ENCODE measurements at places on chromosomes 2 and 18.

- DNase-seq: no peak
These were observed 80.3 kb downstream of the SLC66A3 start for GRCh38 chr2:11235583-11235982.

GRCh38 chr2:58435246-58435645, 194.1 kb upstream of the FANCL start:
- no peak for DNase-seq

DNA sequence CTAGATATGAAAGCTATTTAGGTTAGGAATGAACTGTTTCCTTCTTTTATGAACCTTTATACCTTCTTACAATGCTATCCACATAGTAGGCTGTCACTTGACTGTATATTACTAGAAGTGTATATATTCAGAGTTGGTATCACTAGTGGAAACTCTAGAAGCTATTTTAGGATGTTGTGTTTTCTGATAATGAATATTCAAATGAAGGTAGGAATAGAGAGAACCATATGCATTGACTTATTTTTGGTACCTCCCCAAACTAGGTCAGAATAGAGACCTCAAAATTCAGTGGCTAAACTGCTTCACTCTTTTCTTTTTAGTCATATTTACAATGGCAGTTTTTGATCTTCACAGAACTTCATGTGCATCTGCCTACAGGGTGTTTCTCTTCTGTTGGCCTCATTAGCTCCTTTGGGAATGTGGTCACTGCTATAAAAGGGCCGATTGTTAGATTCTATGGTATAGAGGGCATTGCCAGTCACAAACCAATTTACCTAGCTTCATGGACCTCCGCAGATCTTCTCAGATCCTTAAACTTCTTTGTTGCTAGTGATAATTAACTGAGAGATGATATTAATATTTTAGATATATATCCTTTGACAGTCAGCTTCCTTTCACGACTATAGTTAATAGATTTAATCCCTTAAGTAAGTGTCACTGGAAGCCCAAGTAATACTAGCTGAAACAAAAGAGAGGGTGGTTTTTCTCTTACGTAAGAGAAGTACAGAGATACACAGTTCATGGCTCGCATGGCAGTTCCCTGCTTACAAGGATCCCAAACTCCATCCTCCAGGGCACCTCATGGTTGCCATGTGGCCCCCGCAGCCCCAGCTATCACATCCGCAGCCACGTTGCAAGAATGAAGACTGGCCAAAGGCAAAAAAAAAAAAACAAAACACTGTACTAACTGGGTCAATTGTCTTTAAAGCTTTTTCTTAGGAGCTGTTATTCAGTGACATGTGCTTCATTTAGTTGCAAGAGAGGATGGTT, 61.0 kb downstream of the TSPYL6 start:
- no peak for DNase-seq

GRCh38 chr18:42513441-42513840, 558.4 kb downstream of the PIK3C3 start:
- no peak for DNase-seq

DNA sequence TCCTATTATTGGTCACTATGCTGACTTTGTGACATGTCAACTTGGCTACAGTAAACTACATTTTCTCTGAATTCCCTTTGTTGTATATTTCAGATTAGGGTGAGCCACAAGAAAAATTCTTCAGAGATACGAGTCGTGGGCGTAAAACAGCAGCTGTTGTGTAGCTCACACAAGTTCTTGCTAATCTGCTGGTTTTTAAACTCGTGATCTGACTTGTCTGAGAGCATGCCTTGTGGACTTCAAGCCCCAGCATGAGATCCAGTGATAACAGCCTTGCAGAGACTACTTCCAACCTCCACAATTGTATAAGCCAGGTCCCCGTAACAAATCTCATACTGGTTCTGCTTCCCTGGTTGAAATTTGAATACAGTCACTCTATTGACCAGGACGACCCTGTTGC, 259.8 kb upstream of the LYPD1 start:
- no peak for DNase-seq

DNA sequence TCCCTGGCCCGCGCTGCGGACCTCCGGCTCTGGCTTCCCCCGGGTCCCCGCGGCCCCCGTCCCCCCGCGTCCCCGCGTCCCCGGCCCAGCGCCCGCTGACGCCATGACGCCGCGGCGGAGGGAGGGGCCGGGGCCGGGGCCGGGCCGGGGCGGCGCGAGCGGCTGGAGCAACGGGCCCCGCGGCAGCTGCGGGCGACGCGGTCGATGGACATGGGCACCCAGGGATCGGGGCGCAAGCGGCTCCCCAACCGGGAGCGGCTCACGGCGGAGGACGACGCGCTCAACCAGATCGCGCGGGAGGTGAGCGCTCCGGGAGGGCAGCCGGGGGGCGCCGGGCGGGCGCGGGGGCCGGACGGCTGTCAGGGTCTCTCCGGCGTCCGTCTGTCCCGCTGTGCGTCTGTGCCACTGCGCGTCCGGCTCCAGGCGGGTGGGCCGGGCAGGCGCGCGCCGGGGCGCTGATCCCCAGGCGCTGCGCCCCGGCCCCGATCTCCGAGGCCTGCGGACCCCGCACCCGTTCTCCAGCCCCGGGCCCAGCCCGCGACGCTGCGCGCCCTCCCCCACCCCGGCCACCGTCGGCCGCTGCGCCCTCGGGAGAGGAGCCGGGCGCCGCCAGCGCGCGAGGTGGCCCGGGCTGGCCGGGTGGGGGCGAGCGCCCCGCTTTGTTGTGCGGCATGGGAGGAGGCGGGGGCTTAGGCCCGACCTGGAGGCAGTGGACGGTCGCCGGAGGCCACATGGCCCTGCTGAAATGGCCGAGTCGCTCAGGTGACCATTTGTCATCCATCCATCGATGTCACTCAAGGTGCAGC, at the start of gene LRRFIP1:
LRRFIP1 (plus strand) TSS at position 147 of the 806 bp plus-strand sequence; CDS start at position 205, 58 bp downstream.
- no peak for DNase-seq

DNA sequence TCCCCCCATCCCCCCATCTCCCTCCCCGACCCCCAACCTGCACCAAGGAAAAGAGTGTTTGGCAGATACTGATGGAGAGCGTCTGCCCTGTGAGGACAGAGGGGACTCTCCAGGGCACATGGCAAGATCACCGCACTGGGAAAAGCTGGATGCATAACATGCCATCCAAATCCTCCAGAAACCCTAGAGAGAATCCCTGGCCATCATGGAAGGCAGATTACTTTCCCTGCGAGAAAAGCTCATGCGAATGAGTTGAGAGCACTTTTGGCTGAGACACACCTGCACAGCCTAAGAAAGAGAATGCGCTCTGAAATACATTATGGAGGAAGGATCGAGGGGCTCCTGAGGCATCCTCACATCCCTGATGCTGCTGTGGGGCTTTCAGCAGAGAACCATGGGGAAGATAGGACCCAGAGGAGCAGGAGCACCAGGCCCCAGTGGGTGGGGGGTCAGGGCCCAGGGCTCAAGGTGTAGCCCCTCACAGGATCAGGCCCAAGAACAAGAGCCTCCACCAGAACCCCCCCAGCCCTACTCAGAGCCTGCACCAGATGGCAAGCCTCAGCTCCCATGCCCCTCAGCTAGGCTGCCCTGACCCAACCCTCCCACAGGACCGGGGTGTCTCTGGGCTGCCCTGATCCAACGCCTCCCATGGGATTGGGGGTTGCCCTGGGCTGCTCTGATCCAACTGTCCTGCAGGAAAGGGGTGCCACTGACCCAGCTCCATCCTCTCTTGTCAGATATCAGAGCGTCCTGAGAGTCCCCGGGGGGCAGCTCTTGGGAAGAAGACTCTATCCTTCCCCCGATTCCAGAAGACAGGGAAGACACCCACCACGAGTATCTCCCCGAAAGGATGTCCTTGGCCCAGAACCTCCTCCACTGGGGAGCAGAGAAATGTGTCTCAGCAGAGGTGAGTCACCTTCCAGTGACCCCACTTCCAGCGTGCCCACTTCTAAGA, 153.4 kb downstream of the NDUFA10 start:
- no peak for DNase-seq

DNA sequence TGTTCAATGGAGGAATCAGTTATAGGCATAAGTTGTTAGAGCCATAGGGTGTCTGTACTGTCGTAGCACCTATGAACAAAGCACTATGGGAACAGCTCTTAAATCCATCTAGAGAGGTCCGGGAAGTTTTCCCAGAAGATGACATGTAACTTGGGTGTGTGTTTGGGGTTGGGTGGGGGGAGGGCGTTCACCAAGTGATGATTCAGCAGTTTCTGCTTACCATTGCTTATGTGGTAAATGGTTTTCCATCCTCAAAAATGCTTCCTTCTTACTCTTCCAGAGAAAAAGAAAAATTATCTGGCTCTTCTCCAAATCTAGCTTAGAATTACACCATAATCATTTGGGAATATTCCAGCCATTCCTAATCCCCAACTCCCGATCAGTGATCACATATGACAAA, 361.1 kb upstream of the ZNF521 start:
- no peak for DNase-seq

DNA sequence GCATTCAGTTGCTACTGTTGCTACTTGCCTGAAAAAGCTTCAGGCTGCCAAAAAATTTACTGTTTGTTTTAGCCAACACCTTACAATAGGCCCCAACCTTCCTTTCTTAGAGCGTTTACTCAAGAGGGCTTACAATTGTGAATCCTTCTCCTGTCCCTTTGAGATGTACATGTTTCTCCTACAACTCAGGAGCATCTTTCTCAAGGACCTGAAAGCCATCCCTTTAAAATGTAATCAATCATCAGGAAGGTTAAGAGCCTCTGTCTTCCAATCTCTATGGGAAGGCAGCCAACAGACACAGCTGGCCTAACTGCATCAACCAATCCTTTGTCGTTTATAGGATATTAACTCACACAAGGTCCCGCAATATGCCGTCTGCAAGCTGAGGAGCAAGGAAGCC, 3.4 kb upstream of the IER3IP1 start:
- no peak for DNase-seq

DNA sequence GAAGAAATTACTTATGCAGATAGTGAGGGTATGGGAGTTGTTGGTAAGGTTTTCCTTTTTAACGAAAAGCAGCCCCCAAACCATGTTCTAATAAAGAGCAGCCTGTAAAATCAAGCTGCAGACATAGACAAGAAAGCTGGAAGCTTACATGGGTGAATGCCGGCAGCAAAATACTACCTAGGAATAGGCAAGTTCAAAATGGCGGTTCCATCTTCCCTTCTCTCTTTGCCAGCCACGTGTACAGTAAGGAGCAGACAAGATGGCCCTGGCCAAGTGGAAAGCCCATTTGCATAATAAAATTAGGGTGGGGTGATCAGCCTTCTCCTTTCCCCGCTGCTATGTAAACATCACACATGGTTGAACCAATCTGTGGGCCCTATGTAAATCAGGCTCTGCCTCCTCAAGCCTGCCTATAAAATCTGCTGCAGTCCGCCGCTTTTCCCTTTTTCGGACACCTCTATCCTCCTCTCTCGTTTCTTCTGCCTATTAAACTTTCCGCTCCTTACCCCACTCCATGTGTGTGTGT, 155.0 kb downstream of the ZBTB7C start:
- DNase-seq: no peak

GRCh38 chr2:127362971-127363370, 24.8 kb downstream of the MAP3K2 start:
- DNase-seq: no peak

DNA sequence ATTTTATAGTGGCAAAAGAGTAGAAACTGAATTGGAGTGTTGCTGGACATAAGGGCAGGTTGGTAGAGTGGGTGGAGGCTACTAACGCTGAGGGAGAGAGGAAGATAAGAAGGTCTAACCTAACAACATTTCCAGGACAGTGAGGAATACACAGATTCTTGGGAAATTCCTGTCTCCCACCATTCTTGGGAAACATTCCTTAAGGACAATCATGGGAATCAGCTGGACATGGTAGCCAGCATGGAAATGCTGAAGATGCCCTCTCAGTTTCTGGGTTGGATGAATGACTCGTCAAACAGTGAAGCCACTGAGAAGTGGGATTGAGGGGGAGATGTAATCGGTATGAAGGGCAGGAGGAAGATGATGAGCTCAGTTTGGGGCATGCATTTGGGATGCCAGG, 265.4 kb downstream of the AFF3 start:
- no peak for DNase-seq

DNA sequence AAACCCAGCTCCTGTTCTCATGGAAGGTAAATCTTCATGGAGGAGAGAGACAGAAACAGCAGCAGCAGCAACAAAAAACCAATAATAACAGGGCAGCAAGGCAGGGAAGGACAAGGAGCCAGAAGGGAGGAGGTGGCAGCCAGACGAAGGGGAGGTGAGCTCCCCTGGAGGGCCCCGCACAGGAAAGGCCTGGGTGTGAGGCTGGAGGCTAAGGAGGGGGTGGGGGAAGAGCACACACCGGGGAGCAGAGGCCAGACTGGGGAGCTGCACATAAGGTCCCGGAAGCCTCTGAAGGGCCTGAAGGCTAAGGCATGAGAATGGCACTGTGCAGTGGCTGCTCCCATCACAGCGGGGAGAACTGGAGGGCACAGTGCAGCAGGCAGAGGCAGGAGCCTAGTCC, 94.8 kb upstream of the SMAD7 start:
- DNase-seq: no peak

DNA sequence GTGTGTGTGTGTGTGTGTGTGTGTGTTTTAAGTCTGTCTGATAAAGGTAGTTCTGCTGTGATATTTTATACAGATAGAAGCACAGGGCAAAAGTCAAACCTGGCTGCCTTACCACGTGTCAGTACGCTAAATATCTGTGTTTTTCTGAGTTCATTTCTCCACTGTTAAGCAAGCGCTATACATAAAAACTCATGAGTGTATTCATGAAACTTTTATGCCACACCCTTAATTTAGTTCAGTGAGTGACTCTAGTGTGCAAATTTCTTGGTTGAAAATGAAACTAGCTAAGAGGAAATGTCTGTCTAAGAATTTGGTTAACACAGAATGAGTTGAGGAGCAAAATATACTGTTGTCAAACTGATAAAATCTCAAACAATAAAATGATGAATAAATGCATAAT, 11.2 kb downstream of the CASP10 start:
- DNase-seq: no peak

DNA sequence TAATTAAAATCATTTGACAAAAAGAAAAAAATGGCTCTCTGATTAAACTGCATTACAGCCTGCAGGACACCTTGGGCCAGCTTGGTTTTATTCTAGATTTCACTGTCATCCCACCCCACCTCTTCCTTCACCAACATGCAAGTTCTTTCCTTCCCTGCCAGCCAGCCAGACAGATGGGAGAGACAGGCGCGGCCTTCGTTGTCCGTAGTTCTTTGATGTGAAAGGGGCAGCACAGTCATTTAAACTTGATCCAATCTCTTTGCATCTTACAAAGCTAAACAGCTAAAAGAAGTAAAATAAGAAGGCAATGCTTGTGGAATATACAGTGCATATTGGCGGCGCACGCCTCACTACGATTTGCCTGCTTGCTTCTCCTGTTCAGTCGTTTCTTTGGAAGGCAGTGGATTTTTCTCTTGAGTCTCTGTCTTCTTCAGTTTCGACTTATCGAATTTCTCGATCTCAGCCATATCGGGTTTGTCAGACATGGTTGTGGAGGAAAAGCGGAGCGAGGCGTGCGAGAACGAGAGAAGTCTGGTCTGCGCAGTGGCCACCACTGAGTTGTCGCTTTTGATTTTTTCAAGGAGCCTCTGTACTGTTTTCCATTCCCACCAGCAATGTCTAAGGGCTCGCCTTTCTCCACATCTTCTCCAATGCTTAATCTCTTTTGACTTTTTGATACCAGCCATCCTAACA, 22.4 kb downstream of the COLEC11 start:
- no peak for DNase-seq

- no peak for DNase-seq
These were observed 165.2 kb upstream of the COL3A1 start for GRCh38 chr2:188808947-188809355.

Measured in activated CD8-positive, alpha-beta memory T cell treated with anti-CD3 and anti-CD28 coated beads for 1 hour (primary cell).